Activated CD8-positive, alpha-beta memory T cell treated with anti-CD3 and anti-CD28 coated beads, Interleukin-2, amount 50 U/mL, for 4 hours (primary cell): ENCODE measurements at places on chromosomes 3 and 15.

DNA sequence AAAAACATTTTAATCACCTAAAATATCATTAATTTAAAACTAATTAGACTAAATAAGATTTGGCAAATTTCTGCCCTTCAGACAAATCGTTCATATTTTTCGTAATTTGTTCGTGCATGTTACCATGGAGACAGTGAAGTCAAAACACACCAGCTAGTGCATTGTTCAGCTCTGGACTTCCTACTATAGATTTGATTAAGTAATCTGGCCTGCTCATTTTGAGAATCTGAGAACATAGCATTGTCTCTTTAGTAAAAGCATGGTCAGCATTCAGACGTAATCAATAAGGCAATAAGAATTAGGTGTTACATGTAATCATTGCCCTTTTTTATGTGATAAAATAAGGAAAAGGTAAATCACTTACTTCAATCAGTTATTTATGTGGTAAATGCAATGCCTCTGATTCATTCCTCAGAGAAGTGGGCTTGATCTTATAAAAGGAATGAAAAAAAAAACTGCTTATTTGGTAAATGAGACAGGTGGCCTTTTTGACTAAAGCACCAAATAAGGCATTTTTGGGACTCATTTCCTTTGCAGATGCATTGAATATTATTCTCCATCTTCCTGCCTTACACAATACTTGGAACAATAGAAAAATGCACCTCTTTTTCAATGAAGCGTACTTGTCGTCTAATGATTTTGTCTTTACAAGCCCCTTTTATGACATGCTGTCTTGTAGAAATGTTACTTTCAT, 84.5 kb upstream of the FNDC3B start:
- DNase-seq = no peak

DNA sequence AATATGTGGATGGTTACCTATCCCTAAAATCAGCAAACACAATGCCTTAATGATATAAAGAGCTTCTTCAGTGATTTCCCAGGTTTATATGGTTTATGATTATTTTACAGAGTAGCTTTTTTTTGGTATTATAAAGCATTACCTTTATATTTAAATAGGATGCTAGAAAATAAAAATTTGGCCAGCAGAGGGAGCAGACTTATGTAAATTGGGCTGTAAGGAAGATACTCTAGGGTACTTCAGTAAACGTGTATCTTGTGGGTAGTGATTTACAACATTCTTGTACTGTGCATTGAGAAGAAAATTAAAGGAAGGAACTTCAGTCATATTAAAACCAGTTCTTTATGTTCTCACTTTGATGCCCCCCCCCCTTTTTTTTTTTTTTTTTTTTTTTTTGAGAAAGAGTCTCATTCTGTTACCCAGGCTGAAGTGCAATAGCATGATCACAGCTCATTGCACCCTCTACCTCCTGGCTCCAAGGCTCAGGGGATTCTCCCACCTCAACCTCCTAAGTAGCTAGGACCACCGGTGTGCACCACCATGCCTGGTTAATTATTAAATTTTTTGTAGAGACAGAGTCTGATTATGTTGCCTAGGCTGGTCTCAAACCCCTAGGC, 167.9 kb downstream of the BBX start:
- DNase-seq = no peak

DNA sequence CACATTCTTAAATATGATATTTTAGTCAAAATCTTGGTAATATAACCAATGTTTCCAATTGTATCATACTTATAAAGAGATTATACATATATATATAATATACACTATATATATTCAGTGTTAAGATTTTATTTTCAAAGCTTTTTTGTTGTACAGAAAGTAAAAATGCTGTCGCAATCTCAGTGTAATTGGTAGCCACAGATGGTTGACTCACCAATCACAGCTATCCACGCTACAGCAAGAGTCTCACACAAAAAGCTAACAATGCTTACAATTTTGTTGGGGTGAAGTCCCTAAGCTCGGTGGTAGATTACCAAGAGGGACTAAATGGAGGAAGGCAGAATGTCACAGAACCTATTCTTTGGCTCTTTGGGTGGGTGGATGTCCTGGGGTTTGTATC, 16.9 kb upstream of the CFAP161 start:
- no peak for DNase-seq

DNA sequence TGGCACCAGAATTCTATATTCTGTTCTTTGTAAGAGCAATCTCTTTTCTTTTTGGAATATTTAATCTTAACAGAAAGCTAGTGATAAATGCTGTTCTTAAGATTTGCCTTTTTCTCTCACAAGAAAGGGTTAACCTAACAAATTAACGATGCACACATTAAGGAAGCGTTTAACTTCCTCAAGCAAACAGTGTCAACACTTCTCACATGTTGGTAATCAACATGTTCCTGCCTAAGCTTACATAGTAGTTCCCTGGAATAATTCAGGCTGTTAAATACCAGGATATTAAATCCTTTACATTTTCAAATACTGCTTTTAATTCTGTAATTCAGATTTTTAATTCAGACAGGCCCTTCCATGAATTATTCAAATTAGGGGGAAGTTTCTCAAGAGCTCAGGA, 67.4 kb upstream of the RPL35A start:
- no peak for DNase-seq
